Mesothelial cell of epicardium (in vitro differentiated cells): ENCODE measurements at places on chromosomes 16 and 17. TPM values are rescaled to one million over a fixed set of nuclear protein-coding genes. Genes with fewer than 3 reads are reported as not detected.

The OTOP3 gene
- total RNA-seq: not detected in 3 replicates

DNA sequence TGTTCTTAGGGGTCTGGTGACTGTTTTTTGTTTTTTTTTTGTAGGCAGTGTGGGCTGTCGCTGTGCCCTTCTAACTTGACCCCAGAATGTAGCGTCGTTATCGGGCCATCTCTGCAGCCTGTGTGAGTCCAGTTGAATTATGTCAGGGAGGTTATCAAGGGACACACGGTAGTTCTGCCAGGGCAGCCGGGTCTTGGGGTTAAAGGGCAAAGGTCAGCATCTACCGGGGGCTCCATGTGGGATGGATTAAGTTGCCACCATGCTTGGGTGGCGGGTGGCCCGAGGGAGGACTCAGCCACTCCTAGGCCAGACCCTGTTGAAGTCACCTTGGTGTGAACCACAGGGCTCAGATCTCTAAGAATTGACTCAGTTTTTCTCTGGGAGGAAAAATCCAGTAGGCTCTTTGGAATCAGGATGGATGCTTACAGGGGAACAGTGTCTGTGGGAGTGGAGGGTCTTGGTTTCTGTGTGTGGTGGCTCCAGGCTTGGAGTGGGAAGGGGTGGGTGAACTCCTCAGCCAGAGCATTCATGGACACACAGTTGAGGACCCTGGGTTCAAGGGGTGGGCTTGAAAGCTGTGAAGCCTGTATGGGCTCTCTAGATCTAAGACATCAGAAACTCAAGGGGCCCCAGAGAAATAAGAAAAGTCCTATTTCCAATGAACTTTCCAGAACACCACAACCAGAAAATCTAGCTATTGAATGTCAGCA is 191.7 kb downstream of the IRF8 start:
- DNase-seq: no peak
- H3K36me3 ChIP-seq: no peaks in the 10 kb centered on the region
- peaks cover 48% of the 10 kb centered on the region for H3K27me3 ChIP-seq
- no peak overlapping the region for H3K27ac ChIP-seq

GRCh38 chr17:1110862-1111598 is 68.8 kb downstream of the ABR start:
- DNase-seq: no peak
- no peaks in the 10 kb centered on the region for H3K27me3 ChIP-seq
- peak overlapping the region; percentile 38 for H3K27ac ChIP-seq

DNA sequence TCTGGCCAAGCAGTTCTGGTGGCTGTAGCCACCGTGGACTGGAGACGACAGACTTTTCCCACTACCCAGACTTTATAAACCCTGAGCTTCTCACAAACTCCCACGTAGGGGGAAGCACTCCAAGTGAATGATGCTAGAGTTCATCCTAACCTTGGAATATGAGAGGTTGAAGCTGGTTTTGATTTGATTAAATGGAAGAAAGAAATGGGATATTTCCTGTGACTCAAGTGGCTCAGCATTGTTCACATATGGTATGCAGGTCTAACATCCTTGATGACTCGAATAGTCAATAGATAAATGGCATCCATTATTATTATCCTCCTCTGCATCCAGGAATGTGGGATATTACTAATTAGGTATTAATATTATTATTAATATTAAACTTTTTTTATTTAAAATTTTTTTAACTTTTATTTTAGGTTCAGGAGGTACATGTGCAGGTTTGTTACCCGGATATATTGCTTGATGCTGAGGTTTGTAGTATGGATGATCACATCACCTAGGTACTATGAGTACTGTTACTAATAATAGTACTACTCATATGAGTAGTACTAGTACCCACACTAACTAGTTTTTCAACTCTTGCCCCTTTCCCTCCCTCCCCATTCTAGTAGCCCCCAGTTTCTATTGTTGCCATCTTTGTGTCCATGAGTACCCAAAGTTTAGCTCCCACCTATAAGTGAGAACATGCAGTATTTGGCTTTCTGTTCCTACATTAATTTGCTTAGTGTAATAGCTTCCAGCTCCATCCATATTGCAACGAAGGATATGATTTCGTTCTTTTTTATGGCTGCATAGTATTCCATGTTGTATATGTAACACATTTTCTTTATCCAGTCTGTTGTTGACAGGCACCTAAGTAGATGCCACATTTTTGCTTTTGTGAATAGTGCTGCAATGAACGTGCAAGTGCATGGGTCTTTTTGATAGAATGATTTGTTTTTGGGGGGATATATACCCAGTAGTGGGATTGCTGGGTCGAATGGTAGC is 22.9 kb downstream of the PIK3R6 start:
- no peak overlapping the region for H3K4me3 ChIP-seq
- no peaks in the 10 kb centered on the region for H3K27me3 ChIP-seq
- no peak overlapping the region for H3K27ac ChIP-seq
- H3K36me3 ChIP-seq: no peaks in the 10 kb centered on the region
- H3K4me1 ChIP-seq: no peaks in the 10 kb centered on the region

The CA5A gene
- total RNA-seq: not detected in 3 replicates

- DNase-seq: no peak
- H3K36me3 ChIP-seq: peaks cover 39% of the 10 kb centered on the region
- no peak overlapping the region for H3K4me3 ChIP-seq
- H3K4me1 ChIP-seq: peaks cover 4% of the 10 kb centered on the region
These were observed 19.2 kb downstream of the VAC14 start for GRCh38 chr16:70781800-70782199.

- H3K27me3 ChIP-seq: no peaks in the 10 kb centered on the region
- peaks cover 15% of the 10 kb centered on the region for H3K4me1 ChIP-seq
- no peak overlapping the region for H3K4me3 ChIP-seq
- H3K27ac ChIP-seq: no peak overlapping the region
These were observed 370.0 kb downstream of the KCNJ2 start for GRCh38 chr17:70539132-70539924.

The KRT12 gene
- not detected in 3 replicates for total RNA-seq

The NTN1 gene
- 2.3 to 2.6 TPM (median 2.5 TPM) in 3 replicates for total RNA-seq

The FSCN2 gene
- 13.0 to 17.3 TPM (median 13.3 TPM) in 3 replicates for total RNA-seq

The ABCC12 gene
- total RNA-seq: not detected in 3 replicates

The SCN4A gene
- 0.14 to 0.60 TPM (median 0.51 TPM) in 3 replicates for total RNA-seq

GRCh38 chr16:396199-396598 is 800 bp upstream of the NME4 start:
- peak overlapping the region; percentile 98 for H3K27ac ChIP-seq
- H3K4me1 ChIP-seq: peaks cover 21% of the 10 kb centered on the region
- no peak for DNase-seq

DNA sequence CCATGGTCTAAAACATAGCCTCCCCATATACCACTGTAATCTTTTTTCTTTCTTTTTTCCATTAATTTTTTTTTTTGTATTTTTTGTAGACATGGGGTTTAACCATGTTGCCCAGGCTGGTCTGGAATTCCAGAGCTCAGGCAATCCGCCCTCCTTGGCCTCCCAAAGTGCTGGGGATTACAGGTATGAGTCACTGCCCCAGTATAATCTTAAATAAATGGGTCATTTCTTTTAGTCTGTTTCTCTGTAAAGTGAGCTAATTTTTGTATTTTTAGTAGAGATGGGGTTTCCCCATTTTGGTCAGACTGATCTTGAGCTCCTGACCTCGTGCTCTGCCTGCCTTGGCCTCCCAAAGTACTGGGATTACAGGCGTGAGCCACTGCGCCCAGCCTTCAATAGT is 5.7 kb upstream of the NME1 start:
- peaks cover 8% of the 10 kb centered on the region for H3K4me1 ChIP-seq
- H3K4me3 ChIP-seq: no peak overlapping the region
- no peak overlapping the region for H3K27ac ChIP-seq
- no peak for DNase-seq

- H3K27ac ChIP-seq: no peak overlapping the region
- no peak overlapping the region for H3K4me3 ChIP-seq
- peaks cover 10% of the 10 kb centered on the region for H3K4me1 ChIP-seq
- no peak for DNase-seq
- H3K36me3 ChIP-seq: peaks cover 17% of the 10 kb centered on the region
These were observed 4.2 kb downstream of the DPH1 start for GRCh38 chr17:2034157-2034556.

The CTRL gene
- 1.00 to 1.5 TPM (median 1.4 TPM) in 3 replicates for total RNA-seq

GRCh38 chr17:4534515-4534914 is 20.7 kb downstream of the MYBBP1A start:
- H3K36me3 ChIP-seq: peaks cover 4% of the 10 kb centered on the region
- peaks cover 10% of the 10 kb centered on the region for H3K4me1 ChIP-seq
- no peak overlapping the region for H3K27ac ChIP-seq
- H3K4me3 ChIP-seq: no peak overlapping the region
- DNase-seq: no peak
- H3K27me3 ChIP-seq: no peaks in the 10 kb centered on the region

- H3K4me1 ChIP-seq: peaks cover 24% of the 10 kb centered on the region
- H3K27ac ChIP-seq: no peak overlapping the region
- H3K4me3 ChIP-seq: no peak overlapping the region
- no peak for DNase-seq
- no peaks in the 10 kb centered on the region for H3K36me3 ChIP-seq
These were observed 5.7 kb upstream of the B9D1 start for GRCh38 chr17:19368229-19368628.

GRCh38 chr17:80111702-80112470 is 10.5 kb downstream of the GAA start:
- peaks cover 19% of the 10 kb centered on the region for H3K36me3 ChIP-seq
- no peaks in the 10 kb centered on the region for H3K27me3 ChIP-seq
- DNase-seq: no peak
- H3K4me1 ChIP-seq: peaks cover 5% of the 10 kb centered on the region
- H3K4me3 ChIP-seq: no peak overlapping the region
- peak overlapping the region; percentile 54 for H3K27ac ChIP-seq

- H3K4me1 ChIP-seq: peaks cover 50% of the 10 kb centered on the region
- H3K27ac ChIP-seq: peak overlapping the region; percentile 13
- no peaks in the 10 kb centered on the region for H3K36me3 ChIP-seq
These were observed 5.7 kb upstream of the MRPS23 start for GRCh38 chr17:57855391-57856035.

DNA sequence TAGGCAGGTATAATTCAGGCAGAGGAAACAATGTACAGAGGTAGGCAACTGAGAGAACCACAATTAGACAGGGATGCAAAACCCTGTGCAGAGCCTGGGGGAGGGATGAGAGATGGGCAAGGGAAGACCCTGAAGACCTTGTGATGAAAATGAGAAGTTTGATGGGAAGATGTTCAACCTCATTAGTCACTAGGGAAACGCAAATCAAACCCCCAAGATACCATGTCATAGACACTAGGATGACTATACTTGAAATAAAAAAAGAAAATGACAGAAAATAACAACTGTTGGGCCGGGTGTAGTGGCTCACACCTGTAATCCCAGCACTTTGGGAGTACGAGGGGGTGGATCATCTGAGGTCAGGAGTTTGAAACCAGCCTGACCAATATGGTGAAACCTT is 813.1 kb downstream of the CDH11 start:
- H3K27me3 ChIP-seq: peaks cover 11% of the 10 kb centered on the region
- no peak overlapping the region for H3K4me3 ChIP-seq
- no peaks in the 10 kb centered on the region for H3K4me1 ChIP-seq
- H3K27ac ChIP-seq: no peak overlapping the region
- no peaks in the 10 kb centered on the region for H3K36me3 ChIP-seq

- no peak for DNase-seq
- no peak overlapping the region for H3K4me3 ChIP-seq
- no peaks in the 10 kb centered on the region for H3K4me1 ChIP-seq
- H3K27ac ChIP-seq: no peak overlapping the region
These were observed 42.3 kb downstream of the ABCC12 start for GRCh38 chr16:48113471-48113870.

The CCDC144A gene
- total RNA-seq: 0.49 to 0.75 TPM (median 0.55 TPM) in 3 replicates

GRCh38 chr17:16123531-16123930 is 91.8 kb downstream of the NCOR1 start:
- DNase-seq: no peak
- H3K27me3 ChIP-seq: no peaks in the 10 kb centered on the region
- no peak overlapping the region for H3K27ac ChIP-seq
- H3K4me1 ChIP-seq: no peaks in the 10 kb centered on the region

The NLRC3 gene
- total RNA-seq: 0.04 to 0.13 TPM in 2 of 3 replicates, not detected in the other

GRCh38 chr16:70575376-70575775 is 51.8 kb downstream of the SF3B3 start:
- H3K36me3 ChIP-seq: peaks cover 23% of the 10 kb centered on the region
- H3K4me3 ChIP-seq: no peak overlapping the region
- no peak overlapping the region for H3K27ac ChIP-seq
- H3K4me1 ChIP-seq: peaks cover 15% of the 10 kb centered on the region
- H3K27me3 ChIP-seq: no peaks in the 10 kb centered on the region

The TOP2A gene
- total RNA-seq: 79.4 to 91.0 TPM (median 85.3 TPM) in 3 replicates

GRCh38 chr17:79127534-79128135 is 53.0 kb downstream of the ENGASE start:
- H3K27me3 ChIP-seq: peaks cover 69% of the 10 kb centered on the region
- H3K4me3 ChIP-seq: no peak overlapping the region
- H3K36me3 ChIP-seq: no peaks in the 10 kb centered on the region
- no peak for DNase-seq

DNA sequence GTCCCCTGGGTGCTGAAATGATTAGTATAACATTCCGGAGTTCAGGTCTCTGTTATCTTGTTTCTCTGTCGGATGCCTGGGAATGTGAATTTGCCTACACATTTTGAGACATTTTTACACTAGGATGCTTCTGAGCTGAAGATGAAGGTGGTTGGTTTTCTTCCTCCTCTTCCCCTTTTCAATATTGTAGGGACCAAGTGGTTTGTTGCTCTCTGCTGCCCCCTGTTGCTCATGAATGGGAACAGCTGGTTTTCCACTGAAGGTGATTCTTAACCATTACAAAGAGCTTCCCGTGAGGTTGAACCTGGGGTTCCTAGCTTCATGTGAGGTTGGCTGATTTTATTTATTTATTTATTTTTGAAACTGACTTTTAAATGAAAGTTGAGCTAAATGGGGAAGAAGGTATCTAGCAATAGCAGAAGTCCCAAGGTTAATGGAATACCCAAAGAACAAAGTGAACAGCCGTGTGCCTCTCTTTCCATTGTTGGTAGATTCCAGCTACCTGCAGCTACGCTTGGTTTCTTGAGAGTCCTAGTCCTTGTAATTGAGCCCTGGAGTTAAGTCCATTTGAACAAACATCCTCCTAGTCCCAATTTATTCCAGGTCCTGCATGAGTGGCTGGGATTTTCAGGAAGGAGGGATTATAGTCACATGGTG is 983.9 kb upstream of the EEF2KMT start:
- no peak overlapping the region for H3K4me3 ChIP-seq
- H3K36me3 ChIP-seq: no peaks in the 10 kb centered on the region
- no peak for DNase-seq
- H3K27ac ChIP-seq: no peak overlapping the region
- H3K4me1 ChIP-seq: no peaks in the 10 kb centered on the region
- peaks cover 28% of the 10 kb centered on the region for H3K27me3 ChIP-seq

DNA sequence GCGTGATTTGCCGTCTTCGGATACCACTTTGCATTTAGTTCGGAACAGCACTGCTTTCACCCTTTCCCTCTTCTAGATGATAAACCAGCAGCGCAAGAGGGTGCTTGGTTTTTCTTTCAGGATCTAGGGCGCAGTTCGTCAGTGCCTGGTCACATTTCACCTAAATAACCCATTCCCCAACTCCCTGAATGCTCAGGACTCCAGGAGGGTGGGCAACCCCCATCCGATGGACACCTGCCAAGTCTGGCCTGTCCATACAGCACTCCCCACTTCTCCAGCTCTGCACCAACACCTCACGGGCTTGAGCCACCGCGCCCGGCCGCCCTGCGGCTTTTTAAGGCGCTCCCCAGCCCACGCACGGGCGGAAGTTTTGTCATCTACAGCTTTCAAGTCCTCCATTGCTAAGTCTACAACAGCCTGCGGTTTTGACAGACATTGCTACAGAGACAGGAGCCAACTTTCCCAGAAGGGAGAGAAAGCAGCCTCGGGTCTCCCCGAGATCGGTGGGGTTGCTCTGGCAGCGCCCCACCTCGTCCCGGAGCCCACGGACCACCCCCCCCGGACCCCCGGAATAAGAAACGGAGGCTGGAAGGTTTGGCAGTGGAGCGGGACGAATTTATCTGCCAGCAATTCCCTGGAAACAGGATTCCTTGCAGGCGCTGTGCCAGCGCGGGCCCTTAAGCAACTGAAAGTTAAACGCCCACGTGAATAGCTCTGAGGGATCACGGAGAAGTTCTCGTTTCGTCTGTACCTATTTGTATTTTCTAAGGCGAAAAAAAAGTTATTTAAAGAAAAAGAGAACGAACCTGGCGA is 38.6 kb upstream of the SLFN13 start:
- no peak for DNase-seq
- H3K4me1 ChIP-seq: peaks cover 3% of the 10 kb centered on the region
- peaks cover 98% of the 10 kb centered on the region for H3K27me3 ChIP-seq
